Activated effector memory CD4-positive, alpha-beta T cell treated with anti-CD3 and anti-CD28 coated beads, Interleukin-2, amount 50 U/mL, for 16 hours (primary cell): ENCODE measurements at places on chromosomes 6 and 20.

GRCh38 chr20:15654208-15654649 is 919.0 kb downstream of the KIF16B start:
- DNase-seq = no peak

- no peak for DNase-seq
Measured at GRCh38 chr6:79586548-79586947, 44.6 kb upstream of the SH3BGRL2 start.

- DNase-seq = no peak
Measured at GRCh38 chr6:145483191-145483996, 251.9 kb downstream of the EPM2A start.

- peak; percentile 80 for DNase-seq
Measured at GRCh38 chr6:45922728-45923351, 92.8 kb downstream of the CLIC5 start.

- DNase-seq = no peak
Measured at GRCh38 chr20:25229486-25230165, 18.3 kb upstream of the PYGB start.

DNA sequence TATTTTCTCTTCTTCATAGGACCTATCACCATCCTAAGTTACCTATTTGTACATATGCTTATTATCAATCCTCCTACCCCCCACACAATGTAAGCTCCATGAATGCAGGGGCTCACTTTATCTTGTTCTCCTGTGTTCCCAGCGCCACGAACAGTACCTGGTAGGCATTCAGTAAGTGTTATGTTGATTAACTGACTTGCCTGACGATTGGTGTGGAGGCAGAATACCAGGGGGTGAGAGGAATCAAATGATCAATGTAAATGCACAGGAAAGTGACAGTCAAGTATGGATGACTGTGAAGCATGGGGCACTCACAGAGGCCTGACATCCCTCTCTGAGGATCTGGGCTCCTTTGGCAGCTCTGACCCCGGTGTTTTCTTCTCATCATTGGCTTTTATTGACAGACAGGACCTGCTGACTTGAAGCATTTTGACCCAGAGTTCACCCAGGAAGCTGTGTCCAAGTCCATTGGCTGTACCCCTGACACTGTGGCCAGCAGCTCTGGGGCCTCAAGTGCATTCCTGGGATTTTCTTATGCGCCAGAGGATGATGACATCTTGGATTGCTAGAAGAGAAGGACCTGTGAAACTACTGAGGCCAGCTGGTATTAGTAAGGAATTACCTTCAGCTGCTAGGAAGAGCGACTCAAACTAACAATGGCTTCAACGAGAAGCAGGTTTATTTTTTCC is 6.1 kb upstream of the IFT52 start:
- peak; percentile 42 for DNase-seq

DNA sequence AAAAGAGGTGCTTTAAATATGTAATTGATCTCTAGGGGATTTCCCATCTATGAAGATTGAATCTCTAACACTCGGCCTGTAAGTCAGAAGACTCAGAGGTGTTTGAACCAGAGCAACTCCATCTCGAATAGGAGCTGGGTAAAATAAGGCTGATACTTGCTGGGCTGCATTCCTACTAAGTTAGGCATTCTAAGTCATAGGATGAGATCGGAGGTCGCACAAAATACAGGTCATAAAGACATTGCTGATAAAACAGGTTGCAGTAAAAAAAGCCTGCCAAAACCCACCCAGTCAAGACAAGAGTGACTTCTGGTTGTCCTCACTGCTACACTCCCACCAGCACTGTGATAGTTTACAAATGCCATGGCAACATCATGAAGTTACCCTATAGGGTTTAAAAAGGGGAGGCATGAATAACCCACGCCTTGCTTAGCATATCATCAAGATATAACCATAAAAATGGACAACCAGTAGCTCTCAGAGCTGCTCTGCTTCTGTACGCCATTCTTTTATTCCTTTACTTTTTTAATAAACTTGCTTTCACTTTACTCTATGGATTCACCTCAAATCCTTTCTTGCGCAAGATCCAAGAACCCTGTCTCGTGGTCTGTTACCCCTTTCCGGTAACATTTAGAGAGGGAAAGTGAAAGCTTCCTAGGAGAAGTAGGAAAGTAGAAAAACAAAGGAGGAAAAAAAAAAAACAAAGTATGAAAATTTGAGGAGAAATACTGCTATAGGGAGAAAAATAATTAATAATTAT is 129.7 kb upstream of the PHACTR1 start:
- DNase-seq = no peak

DNA sequence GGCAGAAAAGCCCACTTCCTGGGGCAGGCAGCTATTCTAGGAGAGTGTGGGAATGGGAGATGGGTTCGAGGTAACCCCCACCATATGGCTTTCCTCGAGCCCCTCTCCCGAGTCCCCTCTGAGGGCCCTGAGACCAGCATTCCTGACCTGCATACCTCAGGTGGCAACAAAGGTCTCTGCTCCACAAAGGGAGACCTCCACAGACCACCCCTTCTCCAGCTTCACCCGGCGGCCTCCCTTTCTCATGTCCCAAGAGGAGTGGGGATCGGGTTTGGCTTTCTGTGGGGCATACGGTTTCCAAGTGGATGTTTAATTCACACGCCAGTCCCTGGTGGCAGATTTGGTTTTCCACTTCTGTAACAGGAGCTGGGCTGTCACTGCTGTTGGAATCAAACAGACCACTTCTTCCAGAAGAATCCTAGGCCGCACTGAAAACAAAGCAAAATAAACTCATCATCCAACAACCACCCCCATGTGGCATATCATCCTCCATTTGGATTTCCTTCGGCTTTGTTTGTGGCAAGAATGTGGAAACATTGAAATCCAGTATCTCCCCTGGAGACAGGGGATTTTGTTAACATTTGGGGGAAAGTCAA is 83.2 kb downstream of the DLL1 start:
- DNase-seq = peak; percentile 27

DNA sequence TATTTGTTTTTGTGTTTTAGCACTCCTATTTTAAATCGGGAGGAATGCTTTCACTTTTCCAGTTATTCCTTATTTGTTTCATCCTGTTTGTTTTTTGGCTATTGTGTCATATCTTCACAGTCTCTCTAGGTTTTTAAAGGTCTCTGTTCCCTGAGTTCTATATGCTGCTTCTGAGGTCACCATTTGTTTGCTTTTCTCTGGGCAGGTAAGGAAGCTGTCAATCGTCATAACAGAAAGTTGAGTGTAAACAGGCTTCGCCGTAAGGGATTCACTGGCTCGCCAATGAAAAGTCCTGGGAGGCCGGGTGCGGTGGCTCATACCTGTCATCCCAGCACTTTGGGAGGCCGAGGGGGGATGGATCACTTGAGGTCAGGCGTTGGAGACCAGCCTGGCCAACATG is 48.7 kb upstream of the RPS6KA2 start:
- DNase-seq = no peak

GRCh38 chr6:148494226-148494625 is 151.6 kb downstream of the SASH1 start:
- DNase-seq = no peak

DNA sequence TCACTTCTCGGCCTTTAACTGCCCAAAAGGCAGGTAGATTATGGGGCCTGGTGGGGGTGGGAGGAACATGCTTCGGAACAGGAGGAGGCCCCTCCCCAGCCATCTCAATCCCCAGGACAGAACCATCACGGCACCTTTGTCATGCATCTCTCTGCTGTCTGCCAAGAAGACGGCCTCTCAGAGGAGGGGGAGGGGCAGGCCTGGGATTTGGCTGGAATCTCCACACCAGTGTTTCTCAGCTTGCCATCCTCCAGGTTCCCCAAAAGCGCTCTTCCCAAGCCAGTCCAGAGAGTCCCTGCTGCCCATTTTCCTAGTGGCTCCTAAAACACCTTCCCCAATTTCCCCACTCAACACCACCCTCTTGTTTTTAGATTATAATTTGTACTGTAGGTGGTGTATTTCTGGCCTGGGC is 2.5 kb upstream of the POU5F1 start:
- DNase-seq = no peak

DNA sequence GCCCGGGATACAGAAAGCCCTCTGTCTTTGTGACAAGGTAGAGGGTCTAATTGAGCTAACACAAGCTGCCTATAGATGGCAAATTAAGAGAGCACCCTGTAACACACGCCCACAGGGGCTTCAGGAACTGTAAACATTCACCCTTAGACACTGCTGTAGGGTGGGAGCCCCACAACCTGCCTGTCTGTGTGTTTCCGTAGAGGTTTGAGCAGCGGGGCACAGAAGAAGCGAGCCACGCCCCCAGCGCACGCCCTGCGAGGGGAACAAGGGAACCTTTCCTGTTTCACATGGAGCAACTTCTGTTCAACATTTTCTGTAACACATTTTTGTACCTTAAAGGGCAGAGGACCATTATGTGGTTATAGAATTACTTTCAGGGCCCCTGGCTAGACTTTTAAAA is 231.7 kb upstream of the EXOC2 start:
- no peak for DNase-seq

GRCh38 chr20:17557675-17558006 is 12.2 kb upstream of the DSTN start:
- no peak for DNase-seq

DNA sequence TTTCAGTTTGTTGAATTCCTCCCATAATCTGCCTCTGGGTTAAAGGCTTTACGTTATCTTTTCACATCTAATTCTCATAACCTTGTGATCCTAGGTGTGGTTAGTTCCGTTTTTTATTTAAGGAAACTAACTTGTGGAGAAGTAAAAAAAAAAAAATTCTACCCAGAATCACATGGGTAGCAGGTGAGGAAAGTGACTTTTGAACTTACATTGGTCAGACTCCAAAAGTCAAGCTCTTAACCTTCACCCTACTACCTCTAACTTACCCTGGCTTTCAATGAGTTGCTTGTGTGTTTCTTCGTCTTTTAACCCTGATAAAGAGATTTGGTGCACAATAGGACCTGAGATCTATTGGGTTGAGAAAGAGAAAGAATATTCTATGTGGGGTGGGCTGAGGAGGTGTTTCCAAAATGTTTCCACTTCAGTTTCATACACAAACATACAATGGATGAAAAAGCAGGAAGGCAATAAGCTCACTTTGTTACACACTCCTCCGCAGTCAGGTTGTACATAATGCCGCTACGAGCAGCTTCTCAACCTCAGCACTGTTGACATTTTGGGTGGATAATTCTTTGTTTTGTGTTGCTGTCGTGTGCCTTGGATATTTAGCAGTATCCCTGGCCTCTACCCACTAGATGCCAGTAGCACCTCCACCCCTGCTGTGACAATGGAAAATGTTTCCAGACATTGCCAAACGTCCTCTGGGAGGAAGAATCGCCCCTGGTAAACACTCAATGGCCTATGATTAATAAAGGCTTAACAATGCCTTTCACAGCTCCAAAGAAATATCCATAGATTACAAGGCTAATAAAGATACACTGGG is 193.0 kb upstream of the ZNF217 start:
- DNase-seq = no peak

DNA sequence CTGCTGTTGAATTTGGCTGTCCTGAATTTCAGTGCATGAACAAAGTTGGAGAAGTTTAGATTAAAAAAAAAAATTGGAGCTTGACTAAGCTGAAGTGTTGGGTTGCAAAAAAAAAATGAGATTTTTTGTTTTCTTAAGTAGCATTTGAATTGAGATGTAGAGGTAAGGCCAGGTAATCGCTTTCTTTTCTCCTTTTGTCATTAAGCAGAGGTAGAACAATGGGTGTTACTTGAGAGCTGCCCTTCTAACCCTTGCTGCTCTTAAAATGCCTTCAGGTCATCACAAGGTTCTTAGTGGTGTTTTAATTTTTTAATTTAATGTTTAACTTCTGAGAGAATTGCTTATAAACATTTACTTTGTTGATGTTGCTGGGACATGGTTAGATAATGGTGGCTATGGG is 84.1 kb upstream of the PRDM1 start:
- no peak for DNase-seq

- no peak for DNase-seq
Measured at GRCh38 chr20:38256966-38257365, 3.6 kb downstream of the KIAA1755 start.

GRCh38 chr20:50482396-50482981 is 27.7 kb upstream of the PTPN1 start:
- no peak for DNase-seq

- DNase-seq = no peak
Measured at GRCh38 chr6:116847227-116847626, 18.3 kb upstream of the GPRC6A start.

GRCh38 chr6:151875524-151875923 is 68.0 kb downstream of the ESR1 start:
- no peak for DNase-seq

DNA sequence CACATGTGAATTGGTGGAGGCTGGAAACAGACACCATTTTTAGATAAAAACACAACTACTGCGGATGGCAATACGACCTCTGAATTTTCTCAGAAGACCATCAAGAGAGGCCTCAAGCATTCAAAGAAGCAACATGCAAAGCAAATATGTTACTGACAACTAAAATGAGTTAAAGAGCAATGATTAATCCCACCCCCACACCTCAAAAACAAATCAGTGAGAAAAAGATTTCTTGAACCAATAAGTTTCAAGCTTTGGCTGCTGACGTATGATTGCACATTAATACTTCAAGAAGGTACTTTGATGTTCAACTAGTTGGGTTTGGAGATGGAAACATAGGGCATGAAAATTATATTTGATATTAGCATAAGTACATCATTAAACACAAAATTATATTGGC is 982 bp downstream of the MMUT start:
- DNase-seq = no peak

DNA sequence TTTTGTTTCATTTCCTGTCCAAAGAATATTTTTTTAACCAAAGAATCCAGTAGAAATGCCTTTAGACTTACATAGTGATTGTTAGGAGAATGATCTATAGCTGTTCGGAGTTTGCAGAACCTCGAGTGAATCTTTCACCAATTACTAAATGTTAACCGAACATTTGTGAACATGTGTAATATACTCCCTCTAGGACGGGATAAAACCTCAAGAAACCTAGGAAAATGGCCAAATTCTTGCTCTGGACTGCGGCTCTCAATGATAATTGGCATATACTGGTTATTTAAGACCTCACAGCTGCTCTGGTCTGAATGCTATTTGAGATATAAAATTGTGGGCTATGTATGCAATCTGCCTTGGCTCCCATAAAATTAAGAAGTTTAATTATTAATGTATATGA is 137.1 kb downstream of the PACRG start:
- DNase-seq = no peak

GRCh38 chr6:28402197-28402596 is 2.6 kb upstream of the ZSCAN12 start:
- DNase-seq = no peak

DNA sequence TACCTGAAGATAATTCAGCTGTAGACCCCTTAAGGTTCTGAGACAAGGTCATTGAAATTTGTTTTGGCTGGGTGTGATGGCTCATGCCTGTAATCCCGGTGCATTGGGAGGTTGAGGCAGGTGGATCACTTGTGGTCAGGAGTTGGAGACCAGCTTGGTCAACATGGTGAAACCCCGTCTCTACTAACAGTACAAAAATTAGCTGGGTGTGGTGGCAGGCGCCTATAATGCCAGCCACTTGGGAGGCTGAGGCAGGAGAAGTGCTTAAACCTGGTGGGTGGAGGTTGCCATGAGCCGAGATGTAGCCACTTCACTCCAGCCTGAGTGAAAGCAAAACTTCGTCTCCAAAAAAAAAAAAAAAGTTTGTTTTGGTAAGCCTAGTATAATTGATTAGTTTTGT is 11.0 kb downstream of the SRSF3 start:
- peak; percentile 63 for DNase-seq
